ENCODE measurements at places on chromosomes 1 and 21. TPM values are rescaled to one million over a fixed set of nuclear protein-coding genes. Genes with fewer than 3 reads are reported as not detected.

Gene ZNF648
- not detected for total RNA-seq

Gene CD101
- total RNA-seq: 0.18 TPM

DNA sequence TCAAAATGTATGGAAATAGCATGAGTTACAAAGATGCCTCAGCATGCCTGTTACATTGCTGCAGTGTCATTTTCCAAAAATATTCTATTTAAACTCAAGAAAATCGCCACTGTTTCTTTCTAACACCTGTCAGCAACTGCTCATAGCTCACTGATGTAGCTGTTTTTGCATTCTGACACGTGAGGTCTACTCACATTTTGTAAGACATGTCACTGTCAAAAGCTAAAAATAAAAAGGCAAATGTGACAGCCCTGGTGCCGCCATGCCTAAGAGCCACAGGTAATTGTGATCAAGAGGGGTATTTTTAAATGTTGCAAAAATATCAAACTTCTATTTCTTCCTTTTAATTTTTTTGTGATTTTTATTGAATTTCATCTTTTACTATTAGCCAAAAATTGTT, 556.2 kb upstream of the TMPRSS15 start:
- no peak overlapping the region for H3K27ac ChIP-seq
- DNase-seq: no peak
- H3K27me3 ChIP-seq: no peaks in the 10 kb centered on the region

- DNase-seq: no peak
- H3K4me3 ChIP-seq: peak overlapping the region; percentile 5
- peaks cover 32% of the 10 kb centered on the region for H3K4me1 ChIP-seq
- peaks cover 6% of the 10 kb centered on the region for H3K27me3 ChIP-seq
Measured at GRCh38 chr1:146032631-146033219, 11.2 kb upstream of the HJV start.

- peaks cover 97% of the 10 kb centered on the region for H3K36me3 ChIP-seq
- no peak overlapping the region for H3K4me3 ChIP-seq
- peaks cover 5% of the 10 kb centered on the region for H3K4me1 ChIP-seq
- no peaks in the 10 kb centered on the region for H3K27me3 ChIP-seq
- DNase-seq: peak; percentile 30
Measured at GRCh38 chr1:17419626-17420328, 19.7 kb downstream of the RCC2 start.
